ENCODE measurements at places on chromosomes 5 and 9. TPM values are rescaled to one million over a fixed set of nuclear protein-coding genes. Genes with fewer than 3 reads are reported as not detected.

Gene NEUROG1
- total RNA-seq, result not detected

Gene PCDHA7
- not detected for total RNA-seq

Gene ICE1
- total RNA-seq, result 31.3 TPM

Gene BNC2
- 0.15 TPM for total RNA-seq

Gene OSMR
- total RNA-seq, result not detected

Gene PRUNE2
- total RNA-seq, result not detected

Gene SH3RF2
- total RNA-seq, result not detected

Gene SPINK13
- not detected for total RNA-seq

Gene PRDM9
- total RNA-seq, result not detected

Gene SLC31A1
- 7.8 TPM for total RNA-seq

Gene CCDC171
- total RNA-seq, result 0.91 TPM

Gene OBP2B
- total RNA-seq, result not detected

Gene SOX30
- total RNA-seq, result 0.12 TPM

Gene ALAD
- total RNA-seq, result 27.9 TPM

Gene LRRC19
- not detected for total RNA-seq

Gene TAF11L6
- total RNA-seq, result not detected

Gene PDE8B
- total RNA-seq, result 0.60 TPM

Gene SAPCD2
- 24.5 TPM for total RNA-seq

Gene ACTBL2
- not detected for total RNA-seq

Gene TMOD1
- total RNA-seq, result 0.48 TPM

Gene TMEM232
- 0.68 TPM for total RNA-seq

Gene ELAVL2
- total RNA-seq, result not detected

Gene ZBTB5
- 11.7 TPM for total RNA-seq

Gene NACC2
- total RNA-seq, result 8.3 TPM

Gene CYLC2
- total RNA-seq, result not detected

Gene IL33
- total RNA-seq, result not detected

Gene ANKRD18A
- 3.3 TPM for total RNA-seq

Gene SLC24A2
- not detected for total RNA-seq

Gene FOXD4L6
- total RNA-seq, result not detected

Gene GPR150
- 1.6 TPM for total RNA-seq

Gene TAF1L
- total RNA-seq, result 0.03 TPM

Gene HMMR
- 52.8 TPM for total RNA-seq

Gene CCL28
- 18.6 TPM for total RNA-seq

Gene NR4A3
- 0.24 TPM for total RNA-seq
